ENCODE measurements at places on chromosomes 2 and 18. TPM values are rescaled to one million over a fixed set of nuclear protein-coding genes. Genes with fewer than 3 reads are reported as not detected.
A peak's percentile ranks its signal among the peaks of the same experiment; 100 is the strongest.

DNA sequence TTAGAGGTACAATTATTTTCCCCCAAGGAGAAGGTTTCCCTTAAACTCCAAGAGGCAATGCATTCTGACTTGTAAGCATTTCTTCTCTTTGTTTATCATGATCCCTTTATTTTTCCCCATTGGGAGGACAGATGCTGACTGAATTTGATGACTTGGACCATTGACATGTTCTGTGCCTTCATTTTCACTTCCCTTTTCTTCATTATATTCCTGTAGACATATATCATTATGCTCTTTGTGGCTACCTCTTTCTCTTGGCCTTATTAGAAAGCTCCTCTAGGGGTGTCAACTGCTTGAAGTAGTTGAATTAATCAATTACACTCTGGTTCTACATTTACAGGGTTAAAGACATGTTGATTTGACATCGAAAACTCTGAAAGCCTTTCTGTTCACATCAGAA lies 330.0 kb upstream of the DCC start:
- no peak for DNase-seq

GRCh38 chr2:181140928-181141327 lies 160.5 kb downstream of the UBE2E3 start:
- DNase-seq, result no peak

- DNase-seq, result peak; percentile 6
Measured at GRCh38 chr2:120736624-120737339, 1.1 kb downstream of the GLI2 start.

- DNase-seq, result no peak
Measured at GRCh38 chr18:11074889-11075288, 74.5 kb downstream of the PIEZO2 start.

The NPPC gene
- not detected for polyA plus RNA-seq

DNA sequence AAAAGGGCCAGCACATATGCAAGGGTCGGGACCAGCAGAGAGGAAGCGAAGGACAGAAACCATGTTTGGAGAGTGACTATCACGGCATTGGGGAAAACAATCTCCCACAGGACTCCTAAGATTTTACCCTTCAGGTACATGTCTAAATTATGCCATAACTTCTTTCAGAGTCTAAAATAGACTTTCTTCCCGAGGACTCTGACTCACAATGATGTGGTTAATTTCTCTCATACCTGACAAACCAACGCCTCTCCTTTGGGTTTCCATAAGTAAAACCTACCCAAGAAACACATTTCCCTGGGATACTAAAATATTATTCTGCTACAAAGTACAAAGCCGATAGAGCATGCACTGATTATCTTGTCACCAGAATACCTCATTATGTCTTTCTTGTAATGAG lies 127.8 kb upstream of the NETO1 start:
- peak; percentile 74 for DNase-seq

The NYAP2 gene
- not detected for polyA plus RNA-seq
